ENCODE measurements at places on chromosomes 6 and 20. TPM values are rescaled to one million over a fixed set of nuclear protein-coding genes. Genes with fewer than 3 reads are reported as not detected.

DNA sequence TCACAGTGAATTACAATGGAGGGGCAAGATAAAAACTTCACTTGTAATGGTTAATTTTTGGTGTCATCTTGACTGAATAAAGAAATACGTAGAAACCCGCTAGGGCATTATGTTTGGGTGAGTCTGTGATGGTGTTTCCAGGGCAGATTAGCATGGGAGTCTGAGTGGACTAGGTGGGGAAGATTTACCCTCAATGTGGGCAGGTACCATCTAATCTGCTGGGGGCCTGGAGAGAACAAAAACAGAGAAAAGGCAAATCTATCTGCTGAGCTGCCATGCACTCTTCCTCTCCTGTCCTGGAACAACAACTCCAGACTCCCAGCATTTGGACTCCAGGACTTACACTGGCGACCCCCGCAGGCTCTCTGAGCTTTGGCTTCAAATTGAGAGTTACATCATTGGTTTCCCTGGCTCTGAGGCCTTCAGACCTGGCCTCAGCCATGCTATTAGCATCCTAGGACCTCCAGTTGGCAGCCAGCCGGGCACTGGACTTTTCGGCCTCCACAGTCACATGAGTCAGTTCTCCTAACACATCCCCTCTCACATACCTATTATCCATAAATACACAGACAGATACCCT lies 19.7 kb downstream of the NINL start:
- DNase-seq: no peak

DNA sequence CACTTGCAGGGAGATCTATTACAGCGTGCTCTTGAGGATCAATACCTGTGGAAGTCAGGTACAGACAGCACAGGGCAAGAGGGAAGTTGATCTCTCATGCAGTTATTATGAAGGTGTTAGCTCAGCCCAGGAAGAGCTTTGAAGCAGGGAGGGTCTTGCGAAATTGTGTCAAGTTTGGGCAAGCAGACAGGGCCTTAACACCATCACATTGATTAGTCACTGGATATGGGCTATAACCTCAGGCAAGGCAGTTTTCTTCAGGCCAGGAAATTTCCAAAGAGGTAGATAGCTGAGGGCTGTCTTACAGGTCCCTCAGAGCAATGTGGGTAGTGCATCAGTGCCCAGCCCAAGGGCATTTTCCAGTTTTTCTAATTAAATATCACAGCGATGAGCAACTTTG lies 643.8 kb downstream of the DHX35 start:
- no peak for DNase-seq

GRCh38 chr6:41921712-41921998 lies 356 bp downstream of the BYSL start:
- no peak for DNase-seq

- no peak for DNase-seq
These were observed 163.2 kb upstream of the OLIG3 start for GRCh38 chr6:137657351-137657911.

Gene SLC12A5
- total RNA-seq: not detected

DNA sequence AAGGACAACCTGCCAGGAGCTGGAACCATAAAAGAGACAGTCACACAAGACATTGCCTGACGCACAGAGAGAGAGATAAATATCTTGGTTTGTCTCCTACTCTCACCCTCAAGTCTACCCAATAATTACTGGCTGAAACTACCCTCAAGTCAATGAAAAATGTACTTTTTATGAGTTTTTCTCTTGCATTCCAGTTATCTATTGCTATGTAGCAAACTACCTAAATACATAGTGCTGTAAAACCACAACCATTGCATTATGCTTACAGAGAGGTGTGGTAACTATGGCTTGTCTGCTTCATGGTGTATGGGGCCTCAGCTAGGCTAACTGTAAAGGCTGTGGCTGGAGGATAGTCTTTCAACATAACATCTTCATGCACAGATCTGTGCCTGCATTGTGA lies 247.8 kb downstream of the HAO1 start:
- no peak for DNase-seq

- DNase-seq: no peak
These were observed 603.4 kb upstream of the JAG1 start for GRCh38 chr20:11277170-11277569.

DNA sequence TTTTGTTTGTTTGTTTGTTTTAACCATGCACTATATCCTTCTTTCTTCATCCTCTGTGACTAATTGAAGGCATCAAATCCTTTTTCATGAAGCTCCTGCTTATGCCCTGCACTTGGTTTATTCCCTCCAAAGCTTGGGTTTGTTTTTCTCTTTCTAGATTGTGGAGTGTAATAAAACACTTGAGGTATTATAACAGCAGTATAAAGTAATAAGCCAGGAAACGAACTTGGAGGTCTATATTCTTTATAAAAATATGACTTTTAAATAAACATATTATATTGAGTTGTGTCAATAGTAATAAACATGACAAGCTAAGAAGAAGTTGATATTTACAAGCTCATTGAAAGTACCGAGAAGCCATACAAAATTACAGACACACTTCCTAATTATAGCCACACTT lies 659.4 kb downstream of the RFPL4B start:
- no peak for DNase-seq

DNA sequence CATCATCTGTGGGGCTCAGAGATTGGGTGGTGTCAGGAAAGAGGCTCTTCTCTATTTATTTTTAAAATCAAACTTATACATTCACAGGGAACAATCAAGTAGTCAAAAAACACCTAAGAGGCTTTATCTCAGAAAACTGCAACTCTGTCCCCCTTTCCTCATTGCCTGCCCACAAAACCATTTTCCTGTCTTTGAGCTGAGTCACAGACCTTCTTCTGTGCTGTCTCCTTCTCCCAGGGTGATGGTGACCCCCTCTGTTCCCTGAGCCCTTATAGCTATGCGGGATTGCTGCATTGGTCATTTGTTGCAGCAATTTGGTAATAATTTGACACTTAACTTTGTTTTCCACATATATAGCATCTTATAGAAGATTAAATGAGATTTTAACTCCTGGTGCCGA lies 195.2 kb upstream of the PROKR2 start:
- DNase-seq: no peak

DNA sequence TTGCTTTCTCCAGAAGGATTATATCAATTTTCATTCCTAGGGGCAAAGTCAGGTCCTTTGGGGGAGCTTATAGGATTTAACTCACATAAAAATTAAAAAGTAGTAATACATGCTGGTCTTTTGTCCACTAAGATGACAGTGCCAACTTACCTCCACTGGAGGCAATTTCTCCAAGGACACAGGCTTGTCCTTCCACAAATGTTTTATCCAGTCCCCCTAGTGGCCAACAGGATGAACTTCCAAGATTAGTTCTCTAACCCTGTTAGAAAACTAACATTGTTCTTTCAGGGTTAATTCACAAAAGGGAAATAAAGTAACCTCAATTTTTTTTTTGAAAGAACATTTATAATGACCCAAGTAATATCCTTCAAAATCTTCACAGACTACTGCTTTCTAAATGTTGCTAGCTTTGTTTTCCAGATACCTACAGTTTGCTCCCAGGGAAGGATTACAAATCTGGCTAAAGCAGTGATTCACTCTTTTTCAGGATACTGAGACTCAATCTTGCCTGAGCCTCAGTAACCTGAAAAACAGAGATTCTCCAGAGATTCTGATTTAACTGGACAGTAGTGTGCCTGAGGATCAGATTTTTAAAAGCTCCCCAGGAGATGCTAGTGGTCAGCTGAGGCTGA lies 31.7 kb upstream of the UBR2 start:
- no peak for DNase-seq

- no peak for DNase-seq
These were observed 727.9 kb upstream of the MAN1A1 start for GRCh38 chr6:120077489-120077888.

Data from Peyer's patch (tissue), 4 donors.